Activated T-cell treated with anti-CD3 and anti-CD28 coated beads, Interleukin-2, amount 50 U/mL, for 24 hours (primary cell): ENCODE measurements at places on chromosomes 2 and 18.

DNA sequence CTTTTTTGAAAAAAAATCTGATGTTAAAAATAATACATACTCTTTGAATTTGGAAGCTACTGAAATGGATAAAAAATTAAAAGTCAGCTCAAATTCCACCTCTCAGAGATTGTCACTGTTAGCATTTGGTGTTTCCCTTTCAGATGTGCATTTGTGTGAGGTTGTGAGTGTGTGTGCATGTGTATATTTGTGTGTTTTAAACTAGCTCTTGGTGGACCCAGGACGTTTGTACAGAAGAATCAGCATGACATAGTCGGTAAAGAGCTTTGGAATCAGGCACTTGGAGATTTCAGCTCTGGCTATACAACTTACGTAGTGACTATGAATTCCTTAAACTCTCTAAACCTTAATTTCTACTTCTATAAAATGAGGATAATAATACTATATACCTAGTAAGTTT, 14.5 kb downstream of the SPATS2L start:
- no peak for DNase-seq

DNA sequence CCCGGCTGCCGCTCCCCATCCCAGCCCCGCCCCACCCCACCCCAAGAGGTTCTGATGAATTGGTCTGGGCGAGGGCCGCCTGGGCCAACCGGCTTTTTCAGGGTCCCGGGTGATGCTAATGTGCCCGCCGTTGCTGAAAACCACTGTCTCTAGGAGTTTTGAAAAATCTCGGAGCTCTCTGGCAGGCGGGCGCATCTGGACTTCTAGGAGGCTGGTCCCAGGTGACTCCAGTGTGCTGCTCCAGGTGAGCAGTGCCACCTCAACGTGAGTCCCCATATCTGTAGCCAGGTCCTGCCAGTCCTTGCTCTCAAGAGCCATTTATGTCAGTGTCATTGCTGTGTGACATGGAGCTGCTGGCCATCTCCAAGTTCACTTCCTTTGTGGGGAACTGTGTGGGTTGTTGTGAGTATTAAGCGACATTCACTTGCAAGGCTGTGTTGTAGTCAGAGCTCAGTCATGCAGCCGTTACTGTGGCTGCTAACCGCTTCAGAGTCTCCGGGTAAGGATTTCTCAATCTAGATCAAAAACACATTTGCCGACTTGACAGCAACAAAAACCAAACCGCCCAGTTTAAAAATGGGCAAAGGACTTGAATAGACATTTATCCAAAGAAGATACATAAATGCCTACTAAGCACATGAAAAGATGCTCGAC, at the start of gene RFX8:
Gene RFX8, minus strand, starts transcription at position 382 of the 654 bp plus-strand sequence. CDS start 8,264 bp downstream, outside the sequence.
- DNase-seq, result peak; percentile 68

- DNase-seq, result no peak
Measured at GRCh38 chr2:85376291-85377065, 21.9 kb downstream of the ELMOD3 start.

- DNase-seq, result no peak
Measured at GRCh38 chr2:106700616-106701015, 185.4 kb downstream of the ST6GAL2 start.

DNA sequence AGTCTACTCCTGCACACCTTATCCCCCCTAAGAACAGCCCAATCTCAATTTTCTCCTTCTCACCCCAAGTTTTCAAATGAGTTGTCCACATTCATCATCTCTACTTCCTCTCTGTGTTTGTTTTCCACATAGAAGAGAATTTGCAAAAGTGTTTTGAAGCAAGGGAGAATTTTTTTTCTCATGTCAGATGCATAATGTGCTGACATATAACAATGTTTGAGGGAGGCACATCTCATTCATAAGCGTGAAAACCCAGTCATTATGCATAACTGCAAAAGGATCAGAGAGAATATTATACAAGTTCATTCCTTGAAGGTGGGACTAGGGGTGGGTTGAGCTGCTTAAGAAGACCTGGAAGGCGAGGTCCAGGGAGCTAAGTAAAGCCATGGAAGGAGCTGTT, 80.8 kb upstream of the SLC1A4 start:
- DNase-seq, result no peak

DNA sequence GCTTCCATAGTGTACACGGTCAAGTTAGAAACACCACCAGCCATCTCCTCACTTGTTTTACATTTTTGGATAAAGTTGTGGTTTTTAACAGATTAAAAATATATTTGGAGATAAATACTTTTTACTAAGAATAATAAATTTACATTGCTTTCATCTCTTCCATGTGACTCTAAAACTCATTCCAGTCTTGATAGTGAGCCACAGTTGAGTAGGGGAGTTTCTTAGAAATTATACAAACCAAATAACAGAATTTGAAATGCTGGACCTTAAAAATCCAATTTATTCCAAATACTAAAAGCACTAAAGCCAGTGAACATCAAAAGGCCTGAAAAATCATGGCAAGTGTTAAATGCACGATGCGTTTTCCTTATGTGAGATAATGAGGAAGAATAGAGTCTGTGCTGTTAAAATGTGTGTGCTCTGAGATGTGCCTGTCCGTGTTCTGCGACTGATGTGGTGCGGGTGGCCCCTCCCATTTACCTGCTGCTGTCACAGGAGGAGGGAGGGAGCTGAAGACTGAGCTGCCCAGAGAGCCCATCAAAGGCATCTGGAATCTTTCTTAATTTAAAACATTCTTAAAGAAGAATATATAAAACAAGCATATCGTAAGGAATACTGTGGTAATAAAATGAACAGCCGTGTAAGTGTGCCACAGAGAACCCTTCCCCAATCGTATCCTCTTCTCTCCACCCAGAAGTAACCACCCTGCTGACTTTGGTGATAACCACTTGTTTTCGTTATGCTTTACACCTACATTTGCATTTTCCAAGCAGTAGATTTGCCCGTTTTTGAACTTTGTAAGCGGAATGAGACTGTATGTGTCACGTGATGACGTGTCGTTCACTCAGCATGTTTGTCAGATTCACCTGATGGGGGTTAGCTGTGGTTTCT, 57.0 kb upstream of the TXNDC2 start:
- DNase-seq, result no peak

DNA sequence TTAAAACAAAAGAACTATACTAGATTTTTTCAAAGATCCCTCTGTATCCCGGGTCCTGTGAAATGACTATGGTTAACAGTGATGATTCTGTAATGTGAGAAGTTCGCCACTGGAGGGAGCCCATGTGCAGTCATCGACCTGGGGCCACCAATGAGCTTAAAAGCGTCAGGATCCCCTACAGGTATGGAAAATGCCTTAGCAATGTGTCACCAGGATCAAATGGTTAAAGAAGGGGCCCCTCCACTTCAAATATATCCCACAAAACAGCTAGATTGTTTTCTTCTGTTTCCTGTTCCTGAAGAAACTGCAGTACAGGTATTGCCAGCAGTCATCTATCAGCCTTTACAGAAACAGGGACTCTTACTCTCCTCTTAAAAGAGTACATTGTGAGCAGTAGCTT, 15.3 kb downstream of the CHRNA1 start:
- DNase-seq, result peak; percentile 74

GRCh38 chr2:439077-439476, 151.2 kb upstream of the ALKAL2 start:
- DNase-seq, result no peak

DNA sequence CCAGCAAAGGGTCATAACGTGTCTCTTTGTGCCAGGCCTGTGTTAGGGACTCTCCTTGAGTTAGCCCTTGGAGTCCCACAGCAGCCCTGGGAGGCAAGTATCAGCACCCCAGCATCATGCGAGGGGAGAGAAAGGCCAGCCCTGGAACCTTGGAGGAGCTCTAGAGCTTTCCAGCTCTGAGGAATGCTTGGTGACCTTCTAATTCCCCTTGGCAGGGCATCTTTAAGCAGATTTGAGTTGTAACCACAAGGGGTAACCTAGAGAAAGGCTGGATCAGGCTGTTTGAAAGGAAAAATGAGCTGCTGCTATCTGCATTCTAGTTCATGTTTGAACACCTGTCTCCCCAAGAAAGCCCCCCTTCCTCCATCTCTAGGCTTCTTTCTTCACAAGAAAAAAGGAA, 23.8 kb upstream of the ODC1 start:
- DNase-seq, result no peak

DNA sequence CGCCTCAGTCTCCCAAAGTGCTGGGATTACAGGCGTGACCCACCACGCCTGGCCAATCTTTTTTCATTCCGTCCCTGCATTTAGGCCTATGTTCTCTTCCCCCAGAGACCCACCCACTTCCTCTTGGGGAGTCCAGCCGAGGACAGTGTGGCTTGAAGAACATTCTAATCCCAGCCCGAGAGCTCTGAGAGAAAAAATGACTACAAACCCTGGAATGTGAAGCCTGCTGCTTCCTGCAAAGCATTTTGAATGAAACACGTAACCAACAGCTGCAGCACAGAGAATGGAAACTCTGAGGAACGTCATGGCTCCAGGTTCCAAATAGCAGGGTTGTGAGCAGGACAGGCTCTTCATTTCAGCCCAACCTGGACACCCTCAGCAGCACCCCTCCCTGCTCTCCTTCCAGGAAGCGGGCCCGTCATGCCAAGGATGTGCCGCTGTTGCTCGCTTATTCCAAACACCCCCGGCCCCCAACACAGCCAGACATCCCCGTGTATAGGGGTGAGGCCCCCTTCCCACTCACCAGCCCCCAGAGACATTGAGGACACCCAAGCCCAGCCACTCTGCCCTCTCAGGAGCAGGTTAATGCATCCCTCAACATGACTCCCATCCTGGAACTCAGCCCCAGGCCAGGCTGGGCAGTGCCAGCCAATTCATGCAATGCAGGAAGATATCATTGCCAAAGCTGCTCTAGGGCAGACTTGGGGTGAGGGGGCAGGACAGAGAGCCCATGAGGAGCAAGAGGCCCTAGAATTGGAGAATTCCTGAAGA, 139.8 kb downstream of the ZFP36L2 start:
- no peak for DNase-seq

DNA sequence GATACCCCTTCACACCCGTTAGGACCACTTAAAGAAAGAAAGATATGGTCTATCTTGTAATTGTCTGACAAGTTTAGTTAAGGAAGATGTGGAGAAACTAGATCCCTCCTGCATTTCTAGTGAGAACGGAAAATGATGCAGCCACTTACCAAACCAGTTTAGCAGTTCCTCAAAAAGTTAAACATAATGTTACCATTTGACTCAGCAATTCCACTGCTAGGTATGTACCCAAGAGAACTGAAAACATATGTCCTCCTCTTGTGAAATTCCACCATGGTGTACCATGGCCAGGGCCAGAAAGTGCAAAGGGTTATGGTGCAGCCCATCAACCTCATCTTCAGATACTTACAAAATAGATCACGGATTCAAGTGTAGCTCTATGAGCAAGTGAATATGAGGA, 79.0 kb upstream of the ID2 start:
- DNase-seq, result no peak

- DNase-seq, result no peak
Measured at GRCh38 chr2:41716497-41716896, 331.3 kb upstream of the PKDCC start.

- no peak for DNase-seq
Measured at GRCh38 chr2:241070361-241070760, 31.7 kb downstream of the MTERF4 start.

- no peak for DNase-seq
Measured at GRCh38 chr2:26979741-26980140, 9.3 kb downstream of the MAPRE3 start.

- no peak for DNase-seq
Measured at GRCh38 chr2:12177455-12178288, 431.2 kb downstream of the LPIN1 start.

DNA sequence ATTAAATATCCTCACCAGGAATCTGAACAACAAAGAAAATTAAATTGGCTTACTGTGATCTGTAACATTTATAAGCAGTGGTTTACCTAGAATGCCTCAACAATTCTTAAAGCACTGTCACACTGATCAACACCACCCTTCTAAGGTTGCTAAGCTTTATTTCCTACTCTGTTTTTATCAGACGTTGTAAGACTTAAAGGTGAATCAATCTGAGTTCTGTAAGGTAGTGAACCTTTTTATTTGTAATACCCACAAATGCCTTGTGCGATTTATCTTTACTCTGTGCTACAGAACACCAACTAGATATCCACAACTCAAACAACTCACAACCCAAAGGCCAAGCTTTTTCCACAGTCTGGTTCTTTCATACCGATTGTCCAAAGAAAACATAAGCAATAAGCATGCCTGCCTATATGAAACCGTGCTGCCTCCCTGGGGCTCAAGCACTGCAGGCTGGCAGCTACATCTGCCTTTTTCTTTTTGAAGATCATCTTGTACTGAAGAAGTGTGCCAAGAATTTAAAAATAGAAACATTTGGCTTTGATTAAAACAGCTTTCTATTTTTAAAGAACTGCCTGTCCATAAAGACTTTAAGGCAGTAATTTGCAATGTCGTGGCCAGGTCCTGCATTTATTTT, 490.7 kb downstream of the NUP35 start:
- DNase-seq, result no peak

DNA sequence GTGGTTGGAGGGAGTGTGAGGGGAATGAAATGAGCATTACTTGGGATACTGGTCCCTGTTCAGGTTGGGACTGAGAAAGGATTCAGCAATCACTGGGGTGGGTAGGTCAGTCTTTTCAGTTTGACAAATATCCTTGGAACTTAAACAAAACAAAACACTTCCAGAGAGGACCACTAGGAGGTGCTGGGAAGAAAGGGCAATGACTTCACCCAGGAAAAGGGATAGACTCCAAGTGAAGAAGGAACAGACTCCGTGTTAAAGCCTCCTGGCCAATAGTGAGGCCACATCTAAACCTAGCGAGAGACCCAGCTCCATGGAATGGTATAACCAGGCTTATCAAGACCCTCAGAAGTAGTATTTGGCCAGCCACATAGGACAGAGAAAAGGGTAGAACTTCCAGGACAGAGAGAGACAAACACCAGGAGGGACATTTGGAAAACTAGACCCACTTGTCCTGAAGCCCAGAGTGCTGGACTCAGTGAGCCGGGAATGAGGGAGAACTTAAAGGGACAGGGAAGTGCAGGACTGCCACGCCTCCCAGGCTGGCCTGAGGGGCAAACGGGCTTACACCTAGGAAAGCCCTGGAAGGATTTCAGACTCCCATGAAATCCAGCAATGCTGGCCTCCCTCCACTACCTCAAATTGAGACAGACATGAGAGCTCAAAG, 19.6 kb upstream of the KCNG3 start:
- DNase-seq, result no peak

DNA sequence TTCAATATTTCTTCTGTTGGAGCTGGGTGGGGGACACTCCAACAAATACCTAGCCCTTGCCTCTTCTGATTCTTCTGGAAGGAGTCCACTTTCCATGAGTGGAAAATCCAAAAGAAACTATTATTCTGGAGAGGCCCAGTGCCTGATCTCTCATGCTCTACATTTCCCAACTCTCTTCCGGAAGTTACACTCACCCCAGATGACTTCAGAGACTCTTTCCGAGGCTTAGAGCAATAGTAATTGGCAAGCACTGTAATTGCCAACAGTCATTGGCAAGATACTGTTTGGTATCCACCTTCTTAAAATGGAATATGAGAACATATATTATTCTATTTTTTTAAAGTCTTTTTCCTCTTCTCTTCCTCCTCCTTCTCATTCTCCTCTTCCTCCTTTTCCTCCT, 60.5 kb upstream of the CYRIA start:
- no peak for DNase-seq

DNA sequence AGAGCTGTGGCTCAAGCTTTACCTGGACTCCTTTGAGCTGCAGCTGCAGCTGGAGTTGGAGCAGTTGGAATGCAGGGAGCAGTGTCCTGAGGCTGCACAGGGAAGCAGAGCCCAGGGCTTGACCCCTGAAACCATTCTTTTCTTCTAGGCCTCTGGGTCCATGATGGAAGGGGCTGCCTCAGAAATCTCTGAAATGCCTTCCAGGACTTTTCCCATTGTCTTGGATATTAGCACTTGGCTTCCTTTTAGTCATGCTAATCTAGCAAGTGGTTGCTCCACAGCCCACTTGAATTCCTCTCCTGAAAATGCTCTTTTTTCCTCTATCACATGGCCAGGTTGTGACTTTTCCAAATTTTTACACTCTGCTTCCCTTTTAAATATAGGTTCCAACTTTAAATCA, 108.6 kb upstream of the RNF152 start:
- DNase-seq, result no peak
